Fibroblast of skin of left biceps (primary cell): ENCODE measurements at places on chromosomes 6 and 20.
A peak's percentile ranks its signal among the peaks of the same experiment; 100 is the strongest.

GRCh38 chr6:10723567-10723881, 654 bp downstream of the TMEM14C start:
- DNase-seq = no peak

GRCh38 chr20:56552911-56553629, 20.0 kb downstream of the FAM209B start:
- DNase-seq = no peak

- peak; percentile 33 for DNase-seq
These were observed 267.7 kb downstream of the PRL start for GRCh38 chr6:22029171-22029570.

- DNase-seq = no peak
These were observed 21.9 kb downstream of the CDH22 start for GRCh38 chr20:46286382-46286781.

DNA sequence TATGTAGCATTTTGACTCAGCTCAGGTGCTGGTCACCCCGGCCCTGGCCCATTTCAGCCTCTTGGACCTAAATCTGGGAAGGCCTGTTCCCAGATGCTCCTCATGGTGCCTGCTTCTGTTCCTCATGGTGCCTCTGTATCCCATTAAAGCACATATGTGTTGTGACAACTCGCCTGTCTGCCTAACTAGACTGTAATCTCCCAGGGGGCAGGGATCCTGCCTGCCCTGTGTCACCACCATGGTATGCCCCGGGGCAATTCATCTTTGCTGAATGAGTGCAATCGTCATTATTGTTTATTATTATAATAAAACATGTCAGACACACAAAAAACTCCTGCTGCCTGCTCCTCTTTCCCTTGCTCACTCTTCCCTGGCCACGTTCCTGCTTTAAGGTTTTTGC, 62.0 kb downstream of the ZFP64 start:
- DNase-seq = no peak

DNA sequence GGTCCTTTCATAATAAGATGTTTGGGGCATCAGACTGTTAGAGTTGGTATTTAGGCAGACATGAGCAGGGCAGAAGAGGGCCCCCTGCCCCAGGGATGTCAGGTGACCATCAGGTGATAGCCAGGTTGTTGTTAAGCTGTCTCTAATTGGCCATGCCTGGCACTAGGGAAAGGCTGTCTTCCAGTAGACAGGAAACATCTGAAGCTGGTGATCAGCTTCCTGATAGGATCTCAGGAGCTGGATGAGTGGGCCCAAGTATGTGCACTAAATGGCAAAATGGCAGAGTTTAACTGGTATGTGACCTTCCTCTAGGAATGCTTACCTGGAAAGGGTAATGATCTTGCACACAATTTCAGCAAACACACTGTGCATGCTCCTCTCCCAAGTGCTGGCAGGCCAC, 190.7 kb downstream of the CDH26 start:
- DNase-seq = no peak

DNA sequence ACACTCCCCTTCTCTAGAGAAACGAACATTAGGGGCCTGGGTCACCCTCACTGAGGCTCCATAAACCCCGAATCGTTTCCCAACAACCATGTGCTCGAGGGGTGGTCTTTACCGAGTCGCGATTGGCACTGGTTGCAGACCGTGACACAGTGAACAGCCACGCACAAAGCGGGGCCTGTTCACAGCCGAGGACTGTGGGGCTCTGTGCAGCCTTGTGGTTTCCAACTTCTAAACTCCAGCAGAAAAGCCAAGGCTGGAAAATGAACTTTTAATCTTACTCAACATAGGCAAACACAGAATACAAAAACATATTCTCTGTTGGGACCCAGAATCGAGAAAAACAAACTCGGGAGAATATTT, 19.0 kb downstream of the RRBP1 start:
- DNase-seq = no peak

GRCh38 chr20:40724566-40724965, 35.5 kb upstream of the MAFB start:
- no peak for DNase-seq

GRCh38 chr6:26432627-26433201, 7.6 kb upstream of the BTN3A3 start:
- DNase-seq = peak; percentile 61

GRCh38 chr6:69155467-69155866, 520.4 kb downstream of the ADGRB3 start:
- DNase-seq = no peak

DNA sequence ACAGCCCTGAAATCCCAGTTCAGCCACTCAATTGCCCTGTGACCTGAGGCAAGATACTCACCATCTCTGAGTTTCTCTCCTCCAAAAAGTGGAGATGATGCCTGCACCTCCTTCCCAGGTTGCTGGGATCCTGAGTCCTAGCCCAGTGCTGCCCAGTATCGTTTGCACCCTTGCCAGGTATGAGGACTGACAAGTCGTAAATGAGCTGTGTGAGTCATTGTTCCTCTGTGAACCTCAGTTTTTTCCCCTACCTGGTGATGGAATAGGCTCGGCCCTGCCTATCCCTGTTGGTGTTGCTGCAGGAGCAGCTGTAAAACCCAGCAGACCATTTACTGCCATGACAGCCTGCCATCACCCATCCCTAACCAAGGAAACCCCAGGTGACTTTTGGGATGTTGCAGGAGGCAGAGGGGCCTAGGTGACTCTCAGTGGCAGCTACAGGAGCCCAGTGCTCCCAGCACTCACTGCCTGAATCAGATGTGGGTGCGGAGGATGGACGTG, 229.3 kb downstream of the SYNDIG1 start:
- no peak for DNase-seq

GRCh38 chr20:38275815-38276550, 15.4 kb upstream of the KIAA1755 start:
- DNase-seq = peak; percentile 41

GRCh38 chr6:137222381-137222780, 3.2 kb upstream of the IFNGR1 start:
- no peak for DNase-seq

DNA sequence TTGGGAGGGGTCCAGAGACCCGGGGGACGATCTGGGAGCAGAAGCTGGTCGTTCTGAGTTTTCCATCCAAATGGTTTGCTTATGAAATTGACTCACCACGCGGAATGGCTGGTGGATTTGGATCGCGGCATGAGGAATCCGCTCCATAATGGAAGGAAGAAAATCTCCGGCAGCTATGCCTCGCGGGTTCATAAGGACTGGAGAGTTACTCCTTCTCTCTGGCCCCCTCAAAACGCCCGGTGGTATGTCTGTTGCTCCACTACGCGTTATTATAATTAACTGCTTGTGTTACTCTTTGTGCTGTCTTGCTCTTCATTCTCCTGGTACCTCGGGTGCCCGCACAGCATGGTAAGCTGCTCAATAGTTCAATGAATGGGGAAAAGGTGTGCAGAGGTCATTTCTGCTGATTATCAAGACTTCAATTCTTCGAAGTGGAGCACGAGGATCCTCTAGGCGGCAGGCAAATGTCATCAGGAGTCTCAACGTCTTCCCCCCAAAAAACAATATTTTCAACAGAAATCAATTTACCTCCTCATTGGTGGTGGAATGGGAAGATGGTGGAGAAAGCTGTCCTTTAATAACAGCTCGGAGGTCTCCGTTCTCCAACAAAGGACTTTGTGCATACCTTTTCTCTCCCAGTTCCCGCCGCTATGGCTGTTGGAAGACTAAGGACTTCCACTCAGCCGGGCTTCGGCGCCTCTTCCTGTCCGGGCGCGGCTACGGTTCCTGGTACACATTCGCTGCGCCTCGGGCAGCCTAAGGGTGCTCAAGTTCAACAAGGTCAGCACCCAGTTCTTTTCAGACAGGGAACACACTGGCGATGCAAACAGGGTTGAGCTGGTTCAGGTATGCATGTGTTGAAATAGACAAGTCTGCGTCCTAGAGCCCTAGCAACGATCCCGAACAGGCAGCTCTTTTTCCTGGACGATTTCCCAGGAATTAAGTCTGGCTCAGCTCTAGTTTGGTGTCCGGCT, 9.2 kb upstream of the PRSS16 start:
- no peak for DNase-seq

- peak; percentile 11 for DNase-seq
These were observed 36.1 kb downstream of the BLOC1S5 start for GRCh38 chr6:8027965-8028651.

- no peak for DNase-seq
These were observed 269.7 kb downstream of the TAF4 start for GRCh38 chr20:61795669-61796630.

DNA sequence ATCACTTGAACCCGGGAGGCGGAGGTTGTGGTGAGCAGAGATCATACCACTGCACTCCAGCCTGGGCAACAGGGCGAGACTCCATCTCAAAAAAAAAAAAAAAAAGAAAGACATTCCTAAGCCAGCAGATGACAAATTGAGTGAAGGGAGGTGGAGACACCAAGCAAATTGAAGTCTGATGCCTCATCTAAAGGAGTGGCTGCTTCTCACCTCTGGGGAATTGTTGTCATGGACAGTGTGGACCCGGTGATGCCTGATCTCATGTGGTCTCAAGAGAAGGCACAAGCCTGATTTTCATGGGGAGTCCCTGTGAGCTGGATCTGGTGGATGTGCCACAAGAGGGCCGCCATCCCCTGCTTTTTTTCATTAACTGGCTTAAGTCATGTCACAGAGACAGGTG, 272.0 kb downstream of the ZNF217 start:
- DNase-seq = no peak

DNA sequence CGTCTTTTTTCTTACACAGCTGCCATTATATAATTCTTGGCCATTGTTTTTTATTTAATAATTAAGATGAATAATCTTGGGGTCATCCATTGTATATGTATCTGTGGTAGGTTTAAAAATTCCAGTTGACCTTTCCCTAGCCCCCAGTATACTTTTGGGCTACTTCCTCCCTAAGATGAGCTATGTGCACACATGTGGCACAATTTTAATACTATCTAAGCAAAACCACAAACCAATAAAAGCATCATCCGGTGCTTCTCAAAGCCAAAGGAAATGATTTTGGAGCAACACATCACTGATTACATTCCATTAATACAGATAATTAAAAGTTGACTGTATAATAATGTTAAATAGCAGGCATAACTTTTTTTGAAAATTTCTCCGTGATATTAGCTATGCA, 161.2 kb downstream of the ATXN1 start:
- DNase-seq = no peak

GRCh38 chr20:10788055-10788454, 114.3 kb upstream of the JAG1 start:
- DNase-seq = no peak

DNA sequence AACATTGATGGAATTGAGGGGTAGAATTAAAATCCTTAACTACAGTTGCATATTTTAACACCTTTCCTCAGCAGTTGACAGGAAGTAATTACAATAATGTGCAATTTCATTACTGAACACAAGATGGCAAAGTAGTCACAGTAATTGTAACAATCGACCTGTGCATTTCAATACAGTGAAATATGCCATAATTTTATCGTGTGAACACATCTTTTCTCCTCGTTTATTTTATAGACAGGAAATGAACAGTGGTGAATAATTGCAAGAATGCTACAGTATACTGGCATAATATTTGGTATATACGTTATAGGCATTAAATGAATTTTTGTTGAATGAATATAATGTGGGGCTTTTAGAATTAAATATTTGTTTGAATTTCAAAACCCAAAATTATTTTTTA, 25.0 kb downstream of the CYB5R4 start:
- peak; percentile 26 for DNase-seq

- no peak for DNase-seq
These were observed 30.7 kb downstream of the CDH22 start for GRCh38 chr20:46277602-46278001.

- peak; percentile 33 for DNase-seq
These were observed 139.7 kb downstream of the PRDM13 start for GRCh38 chr6:99746261-99746895.

DNA sequence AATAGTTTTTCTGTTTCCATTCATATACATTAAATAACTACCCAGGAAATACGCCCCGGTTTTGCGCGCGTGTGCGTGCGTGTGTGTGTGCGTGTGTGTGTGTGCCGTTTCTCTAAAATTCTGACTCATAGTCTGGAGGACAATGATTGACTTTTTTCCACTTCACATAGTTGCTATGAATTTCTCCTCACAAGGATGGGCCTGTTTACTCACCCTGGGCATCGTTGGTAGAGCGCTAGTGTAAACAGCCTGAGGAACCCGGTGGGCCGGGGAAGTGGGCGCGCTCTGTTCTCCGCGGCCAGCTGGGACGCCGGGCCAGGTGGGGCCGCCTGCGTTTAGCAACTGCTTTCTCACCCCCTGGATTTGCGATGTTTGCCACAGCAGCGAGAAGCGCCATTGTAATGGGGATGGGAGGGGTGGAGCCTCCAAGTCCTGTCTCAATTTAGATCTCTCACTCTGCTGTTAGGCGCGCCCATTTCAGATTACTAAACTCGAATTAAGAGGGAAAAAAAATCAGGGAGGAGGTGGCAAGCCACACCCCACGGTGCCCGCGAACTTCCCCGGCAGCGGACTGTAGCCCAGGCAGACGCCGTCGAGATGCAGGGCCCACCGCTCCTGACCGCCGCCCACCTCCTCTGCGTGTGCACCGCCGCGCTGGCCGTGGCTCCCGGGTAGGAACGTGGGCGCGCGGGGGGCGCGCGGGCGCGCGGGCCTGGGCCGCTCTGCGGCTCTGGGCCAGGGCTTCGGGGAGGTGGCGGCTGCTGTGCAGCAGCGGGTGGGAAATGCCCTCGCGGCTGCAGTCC, at the start of gene CD109:
Gene CD109 (plus strand): TSS at position 585 of the 803 bp plus-strand sequence. CDS start 13 bp downstream, at position 598.
- DNase-seq = peak; percentile 59

- DNase-seq = no peak
These were observed 59.4 kb upstream of the PTGIS start for GRCh38 chr20:49627329-49627761.

DNA sequence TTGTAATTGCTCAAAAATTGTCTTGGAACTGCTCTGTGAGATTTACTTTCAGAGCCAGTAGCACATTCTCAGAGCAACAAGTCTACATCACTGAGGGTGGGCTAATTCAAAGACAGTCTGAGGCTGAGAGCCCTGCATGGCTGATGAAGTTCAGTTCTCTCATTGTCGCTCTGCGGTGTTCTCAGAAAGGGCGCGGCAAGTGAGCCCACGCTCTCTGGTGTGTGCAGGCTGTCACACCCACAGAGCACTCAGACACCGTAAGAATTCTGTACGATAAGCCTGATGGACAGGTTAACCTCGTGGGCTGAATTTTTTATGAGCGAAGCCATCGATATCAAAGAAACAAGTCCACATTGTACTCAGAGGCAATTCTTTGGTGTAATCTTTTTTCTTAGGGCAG, 557.8 kb downstream of the HACE1 start:
- DNase-seq = no peak

GRCh38 chr6:12895721-12896120, 179.2 kb downstream of the PHACTR1 start:
- no peak for DNase-seq

GRCh38 chr6:161265554-161265953, 8.3 kb downstream of the AGPAT4 start:
- no peak for DNase-seq

- no peak for DNase-seq
These were observed 39.5 kb upstream of the CHD6 start for GRCh38 chr20:41657655-41658054.

- DNase-seq = no peak
These were observed 72.2 kb downstream of the UST start for GRCh38 chr6:148818939-148819575.

GRCh38 chr20:17667445-17667844, 14.6 kb downstream of the RRBP1 start:
- no peak for DNase-seq

GRCh38 chr6:89559487-89559886, 79.1 kb downstream of the LYRM2 start:
- DNase-seq = no peak
